ENCODE measurements at places on chromosomes 1 and 21. TPM values are rescaled to one million over a fixed set of nuclear protein-coding genes. Genes with fewer than 3 reads are reported as not detected.

GRCh38 chr1:19683351-19683750 is 18.7 kb downstream of the HTR6 start:
- DNase-seq = no peak

DNA sequence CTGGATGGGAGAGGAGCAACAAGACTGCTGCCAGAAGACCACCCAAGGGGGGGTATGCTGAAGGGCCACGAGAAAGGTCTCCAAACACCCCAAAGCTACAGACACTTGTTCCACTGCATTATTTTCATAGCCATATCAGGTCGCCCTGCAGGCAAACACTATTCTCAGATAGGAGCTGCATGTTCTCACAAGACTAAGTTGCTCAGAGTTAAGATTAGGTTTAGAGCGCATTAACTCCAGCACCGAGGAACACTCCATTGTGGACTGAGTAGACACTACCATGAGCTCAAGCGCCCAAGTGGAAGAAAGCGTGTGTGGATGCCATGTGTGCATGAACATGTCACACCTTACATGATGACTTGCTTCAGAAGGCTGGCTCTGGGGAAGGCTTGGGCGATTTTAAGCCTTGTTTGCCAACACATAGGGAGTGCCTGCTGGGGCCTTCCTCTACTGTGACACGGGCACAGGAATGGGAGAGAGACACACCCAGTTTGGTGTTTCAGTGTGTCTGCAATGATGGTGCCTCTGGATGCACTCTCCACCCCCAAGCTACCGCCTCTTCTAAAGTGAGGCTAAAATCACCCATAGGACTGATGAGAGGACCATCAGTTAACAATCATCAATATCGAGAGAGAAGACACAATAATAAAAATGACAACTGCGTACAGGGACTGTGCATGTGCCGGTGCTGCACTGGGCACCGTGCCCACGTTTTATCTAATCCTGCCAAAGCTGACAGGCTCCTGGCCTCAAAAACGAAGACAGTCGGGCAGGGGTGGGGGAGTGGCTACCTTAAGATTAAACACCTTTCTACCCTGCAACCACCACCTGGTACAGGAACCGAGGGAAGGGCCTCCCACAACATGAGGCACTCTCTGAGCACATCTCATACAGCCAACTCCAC is 34.9 kb downstream of the SSBP3 start:
- DNase-seq = peak; percentile 62

GRCh38 chr1:66493731-66494130 is 40.2 kb upstream of the SGIP1 start:
- no peak for DNase-seq

GRCh38 chr21:31837618-31838390 is 35.0 kb upstream of the HUNK start:
- DNase-seq = no peak

- DNase-seq = no peak
Observed at GRCh38 chr1:197140121-197140520, 6.3 kb downstream of the ASPM start.

GRCh38 chr1:26744075-26744959 is 43.4 kb upstream of the PIGV start:
- peak; percentile 82 for DNase-seq

The KLF17 gene
- not detected for total RNA-seq

The NRAS gene
- total RNA-seq = 24.7 TPM

The CYP4A22 gene
- 0.86 TPM for total RNA-seq
